GDM1 (cell line): ENCODE measurements at places on chromosomes 12 and 14.

DNA sequence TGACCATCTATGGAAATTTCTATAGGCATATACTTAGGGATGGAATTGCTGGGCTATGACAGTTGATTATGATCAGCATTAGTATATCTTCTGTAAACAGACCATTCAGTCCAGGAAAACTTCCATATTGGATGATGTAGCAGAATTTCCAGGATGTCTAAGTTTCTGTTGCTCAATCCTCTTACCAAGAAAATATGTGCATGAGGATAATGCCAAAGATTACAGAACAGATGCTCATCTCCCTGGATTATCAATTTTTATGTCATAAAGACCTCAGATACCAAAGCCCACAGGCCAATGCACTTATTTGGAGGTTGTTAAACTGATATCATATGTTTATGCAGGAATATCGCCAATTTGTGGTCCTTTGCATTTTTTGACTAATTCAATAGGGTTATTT is 354.4 kb upstream of the FLRT2 start:
- DNase-seq, result no peak

DNA sequence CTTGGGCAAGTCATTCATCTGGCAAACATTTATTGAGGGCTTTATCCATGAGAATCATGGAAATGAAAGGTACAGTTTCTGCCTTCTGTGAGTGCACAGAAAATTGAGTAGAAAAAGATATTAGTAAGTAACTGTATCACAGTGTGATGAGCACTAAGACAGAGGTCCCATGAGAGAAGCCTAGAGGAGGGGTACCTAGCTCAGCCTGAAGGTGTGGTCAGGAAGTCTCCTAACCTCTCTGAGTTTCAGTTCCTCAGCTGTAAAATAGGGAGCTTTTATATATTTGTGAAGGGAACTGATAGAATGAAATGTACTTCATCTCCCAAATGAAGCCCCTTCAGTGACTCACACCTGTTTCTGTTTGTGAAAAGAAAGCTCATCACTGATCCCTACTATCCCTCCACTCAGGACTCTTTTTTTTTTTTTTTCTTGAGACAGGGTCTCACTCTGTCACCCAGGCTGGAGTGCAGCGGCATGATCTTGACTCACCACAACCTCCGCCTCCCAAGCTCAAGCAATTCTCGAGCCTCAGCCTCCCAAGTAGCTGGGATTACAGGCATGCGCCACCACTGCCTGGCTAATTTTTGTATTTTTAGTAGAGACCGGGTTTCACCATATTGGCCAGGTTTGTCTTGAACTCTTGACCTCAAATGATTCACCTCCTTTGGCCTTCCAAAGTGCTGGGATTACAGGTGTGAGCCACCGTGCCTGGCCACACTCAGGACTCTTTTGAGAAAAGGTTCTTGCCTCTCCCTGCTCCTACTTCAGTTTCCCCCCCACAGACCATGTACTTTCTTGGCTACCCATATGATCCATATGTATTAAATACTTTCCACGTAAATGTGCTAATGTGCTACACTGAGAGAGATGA is 93.7 kb upstream of the FUT8 start:
- no peak for DNase-seq

DNA sequence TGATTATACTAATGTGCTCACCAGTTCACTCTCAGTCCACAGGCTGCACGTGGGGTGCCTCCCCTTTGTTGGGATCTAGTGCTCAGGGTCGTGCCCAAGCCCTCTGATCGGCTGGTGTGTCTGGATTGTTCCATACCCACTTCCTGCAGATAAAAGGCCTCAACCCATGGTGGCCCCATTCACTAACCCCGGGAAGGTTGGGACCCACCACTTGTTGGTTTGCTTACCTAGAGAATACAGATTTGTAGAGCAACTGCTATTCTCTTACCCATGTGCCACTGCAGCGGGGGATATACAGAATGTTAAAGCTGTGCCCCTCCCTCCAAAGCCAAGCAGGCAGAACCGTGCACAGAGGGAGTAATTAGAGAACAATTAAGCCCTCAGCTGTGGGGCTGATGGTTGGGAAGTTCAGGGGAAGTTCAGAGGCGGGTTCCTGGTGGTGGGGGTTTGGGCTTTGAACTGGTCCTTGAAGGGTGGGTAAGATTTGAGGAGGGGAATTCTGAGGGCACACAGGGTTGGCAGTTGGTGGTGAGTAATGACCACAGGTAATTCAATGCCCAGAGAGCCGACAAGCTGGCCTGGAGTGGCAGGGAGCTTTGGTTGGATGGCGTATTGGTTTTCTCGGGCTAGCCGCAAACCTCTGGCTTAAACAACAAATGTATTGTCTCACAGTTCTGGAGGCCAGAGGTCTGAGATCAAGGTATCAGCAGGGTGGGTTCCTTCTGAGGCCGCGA is 68.8 kb downstream of the ADCK1 start:
- DNase-seq, result no peak

- no peak for DNase-seq
These were observed 12.3 kb upstream of the TFCP2 start for GRCh38 chr12:51185171-51185717.

DNA sequence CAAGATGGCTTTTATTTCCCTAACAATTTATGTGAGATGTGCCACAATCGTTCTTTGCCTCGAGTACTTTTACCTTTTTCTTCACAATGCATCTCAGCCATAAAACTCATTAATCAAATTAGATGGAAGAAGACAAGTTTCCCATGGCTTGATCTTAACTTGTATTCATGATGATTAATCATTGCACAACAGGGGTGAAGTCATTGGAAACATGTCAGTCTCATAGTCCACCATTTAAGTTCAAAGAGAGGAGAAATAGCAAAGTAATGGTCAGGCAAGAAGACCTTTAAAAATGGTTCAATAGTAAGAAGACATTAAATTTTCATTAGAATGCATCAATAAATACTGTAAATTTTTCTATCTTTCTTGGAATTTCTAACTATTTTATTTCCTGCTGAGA is 136.3 kb downstream of the FOXG1 start:
- no peak for DNase-seq

DNA sequence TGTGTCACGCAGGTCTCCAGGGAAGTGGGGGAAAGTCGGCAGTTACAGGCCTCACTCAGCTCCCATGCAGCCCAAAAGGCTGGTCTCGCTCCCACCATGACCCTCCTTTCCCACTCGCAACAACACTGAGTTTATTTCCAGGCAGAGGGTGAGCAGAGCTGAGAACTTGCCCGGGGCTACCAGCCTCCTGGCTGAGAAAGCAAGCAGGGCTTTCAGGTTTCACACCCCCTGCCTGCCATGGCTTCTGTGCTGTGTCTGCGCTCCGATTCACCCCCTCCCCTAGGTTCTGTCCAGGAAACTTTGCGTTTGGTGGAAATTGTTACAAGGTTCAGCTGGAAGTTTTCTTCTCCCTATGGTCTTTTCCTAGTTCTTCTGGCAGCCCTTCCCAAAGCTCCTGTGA is 17.1 kb downstream of the OR10G2 start:
- no peak for DNase-seq

DNA sequence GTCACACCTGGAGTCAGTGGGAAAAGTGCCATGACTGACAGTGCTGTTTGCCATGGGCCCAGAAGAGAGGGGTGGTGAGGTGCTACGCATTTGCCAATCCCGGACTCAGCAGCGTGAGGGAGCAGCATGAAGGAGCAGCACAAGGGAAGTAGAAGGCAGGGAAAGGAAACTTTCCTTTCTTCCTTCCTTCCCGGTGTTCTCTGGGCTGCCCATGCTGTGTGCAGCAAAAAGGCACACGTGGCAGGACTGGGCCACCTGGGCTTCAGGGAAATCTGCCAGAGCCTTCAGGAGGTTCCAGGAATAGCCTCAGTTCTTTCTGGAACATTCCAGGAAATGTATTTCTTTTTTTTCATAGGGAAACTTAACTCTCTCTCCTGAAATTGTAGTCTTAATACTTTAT is 23.0 kb downstream of the TRIM9 start:
- no peak for DNase-seq

GRCh38 chr12:27101290-27101689 is 18.9 kb upstream of the C12orf71 start:
- DNase-seq, result no peak

- no peak for DNase-seq
These were observed 775 bp downstream of the OR10P1 start for GRCh38 chr12:55637467-55637866.

DNA sequence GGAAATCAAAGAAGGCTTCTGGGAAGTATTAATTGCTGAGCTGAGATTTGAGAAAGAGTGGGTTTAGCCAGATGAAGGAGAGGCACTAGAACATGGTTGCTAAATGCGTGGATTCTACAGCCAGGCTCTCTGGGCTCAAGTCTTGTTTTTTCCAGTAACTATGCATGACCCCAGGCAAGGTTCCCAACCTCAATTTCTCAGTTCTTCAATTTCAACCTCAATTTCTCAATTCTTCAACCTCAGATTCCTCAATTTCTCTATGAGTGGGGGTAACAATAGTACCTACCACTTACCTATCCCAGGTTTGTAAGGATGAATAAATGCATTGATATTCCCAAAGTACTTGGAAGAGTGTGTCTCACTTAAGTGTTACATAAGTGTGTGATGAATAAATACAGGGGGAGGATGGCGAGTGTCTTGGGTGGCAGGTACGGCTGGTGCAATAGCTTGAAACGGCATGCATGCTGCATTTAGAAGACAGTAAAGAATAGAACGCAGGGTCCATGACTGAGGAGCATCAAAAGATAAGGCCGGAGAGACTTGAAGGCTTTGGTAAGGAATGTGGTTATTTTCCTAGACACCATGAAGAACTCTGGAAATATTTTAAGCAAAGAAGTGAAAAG is 149.1 kb upstream of the ATP2B1 start:
- no peak for DNase-seq

DNA sequence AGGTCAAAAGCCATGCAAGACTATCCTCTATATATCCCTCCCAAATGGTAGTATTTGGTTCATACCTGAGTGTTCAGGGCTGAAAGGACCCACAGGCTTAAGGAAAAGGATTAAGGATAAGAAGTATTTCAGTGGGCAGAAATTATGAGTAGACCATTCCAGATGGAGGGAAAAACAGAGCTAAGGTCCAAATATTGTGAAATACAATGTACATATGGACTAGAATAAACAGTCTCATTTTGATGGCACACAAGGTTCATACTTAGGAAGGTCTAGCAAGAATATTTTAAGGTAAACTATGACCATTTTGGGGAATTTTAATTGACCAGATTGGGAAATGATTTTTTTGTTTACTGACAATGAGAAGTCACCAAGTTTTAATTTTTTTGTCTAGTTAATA is 124.6 kb downstream of the PRKD1 start:
- no peak for DNase-seq

DNA sequence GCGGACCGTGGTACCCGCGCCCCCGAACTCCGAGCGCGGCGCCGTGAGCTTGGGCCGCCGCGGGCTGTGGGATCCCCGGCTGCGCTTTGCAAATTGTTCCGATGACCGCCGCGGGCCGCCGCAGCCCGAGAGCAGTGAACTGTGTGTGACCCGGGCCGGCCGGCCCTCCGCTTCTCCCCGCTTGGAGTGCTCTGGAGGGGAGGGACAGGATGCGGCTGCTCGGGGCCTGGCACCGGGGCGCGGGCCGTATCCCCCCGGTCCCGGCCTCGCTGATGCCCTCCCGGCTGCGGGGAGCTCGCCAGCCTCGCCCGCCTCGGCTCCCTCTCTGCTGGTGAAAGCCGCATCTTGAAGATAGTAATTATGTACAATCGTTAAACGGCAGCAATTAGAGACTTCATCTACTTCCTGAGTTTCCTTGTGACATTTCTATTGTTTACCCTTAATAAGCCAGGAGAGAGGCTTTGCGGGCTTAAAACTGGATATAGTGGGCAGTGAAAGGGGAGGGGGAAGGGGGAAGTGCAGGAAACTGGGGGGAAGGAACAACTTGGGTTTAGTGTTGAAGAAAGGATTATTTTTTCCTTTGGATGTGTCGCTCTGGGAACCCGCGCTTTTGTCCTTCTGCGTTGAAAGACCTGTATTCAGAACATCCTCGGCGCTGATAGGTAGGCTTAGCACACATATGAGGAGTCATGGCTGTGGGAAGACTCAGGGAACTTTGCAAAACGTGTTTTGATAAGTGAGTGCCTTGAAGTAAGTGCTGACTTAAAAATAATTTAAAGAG is 1.2 kb downstream of the PELI2 start:
- DNase-seq, result no peak

DNA sequence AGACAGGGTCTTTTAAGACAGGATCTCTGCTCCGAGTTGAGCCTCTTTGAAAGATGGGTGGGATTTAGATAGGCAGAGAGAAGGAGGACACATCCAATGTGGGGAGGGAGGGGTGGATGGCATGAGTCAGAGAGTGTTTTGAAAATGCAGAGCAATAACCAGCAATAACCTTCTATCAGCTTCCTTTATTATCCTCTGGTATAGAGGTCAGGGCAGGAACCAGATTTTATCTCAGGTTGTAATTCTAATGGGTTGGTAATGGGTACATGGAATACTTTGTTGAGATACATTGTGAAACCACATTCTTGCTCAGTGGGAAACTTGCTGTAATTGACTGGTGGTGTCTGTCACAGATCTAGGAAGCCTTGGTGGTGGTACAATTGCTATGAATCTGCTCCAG is 37.6 kb upstream of the CCDC63 start:
- no peak for DNase-seq
